ENCODE measurements at places on chromosomes 6 and 20.

DNA sequence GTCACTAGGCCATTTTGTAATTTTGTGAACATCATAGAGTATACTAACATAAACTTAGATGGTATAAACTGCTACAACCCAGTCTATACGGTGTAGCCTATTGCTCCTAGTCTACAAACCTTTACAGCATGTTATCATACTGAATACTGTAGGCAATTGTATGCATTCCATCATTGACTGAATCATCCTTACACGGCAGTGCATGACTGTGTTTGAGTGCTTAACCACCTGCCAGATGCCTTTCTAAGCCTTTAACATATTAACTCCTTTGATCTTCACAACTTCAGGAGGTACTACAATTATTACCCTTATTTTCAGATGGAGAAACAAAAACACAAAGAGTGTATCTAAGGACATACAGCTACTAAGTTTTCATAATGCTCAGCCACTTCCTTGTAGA lies 14.0 kb downstream of the DPPA5 start:
- DNase-seq = no peak

DNA sequence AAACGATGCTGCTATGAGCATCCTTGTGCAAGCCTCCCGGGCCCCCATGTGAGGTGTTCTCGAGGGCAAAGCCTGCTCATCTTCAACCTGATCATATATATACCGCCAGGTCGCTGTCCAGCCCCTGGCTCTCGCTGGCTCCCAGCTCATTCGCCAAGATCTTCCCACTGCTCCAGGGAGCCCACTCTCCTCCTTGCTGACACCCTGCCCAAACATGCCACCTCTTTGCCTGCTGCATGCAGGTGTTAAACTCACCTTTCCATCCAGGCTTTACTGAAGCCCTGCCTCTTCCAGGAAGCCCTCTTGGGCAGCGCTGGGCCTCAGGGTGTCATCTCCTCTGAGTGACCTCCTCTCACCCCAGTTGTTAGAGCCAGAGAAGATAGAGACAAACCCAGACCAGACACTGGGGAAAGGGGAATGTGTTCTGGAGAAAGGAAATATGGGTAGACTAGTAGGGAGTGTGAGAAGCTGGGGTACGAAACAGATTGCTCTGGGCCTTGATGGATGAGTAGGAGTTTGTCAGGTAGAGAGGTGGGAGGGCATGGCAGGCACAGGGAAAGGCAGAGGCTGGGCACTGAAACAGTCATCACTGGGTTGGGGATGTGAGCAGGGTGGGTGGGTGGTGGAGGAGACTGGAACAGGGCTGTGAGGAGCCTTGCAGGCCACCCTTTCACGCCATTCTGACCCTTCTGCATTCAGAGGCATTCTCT lies 1.2 kb upstream of the DLGAP4 start:
- no peak for DNase-seq

DNA sequence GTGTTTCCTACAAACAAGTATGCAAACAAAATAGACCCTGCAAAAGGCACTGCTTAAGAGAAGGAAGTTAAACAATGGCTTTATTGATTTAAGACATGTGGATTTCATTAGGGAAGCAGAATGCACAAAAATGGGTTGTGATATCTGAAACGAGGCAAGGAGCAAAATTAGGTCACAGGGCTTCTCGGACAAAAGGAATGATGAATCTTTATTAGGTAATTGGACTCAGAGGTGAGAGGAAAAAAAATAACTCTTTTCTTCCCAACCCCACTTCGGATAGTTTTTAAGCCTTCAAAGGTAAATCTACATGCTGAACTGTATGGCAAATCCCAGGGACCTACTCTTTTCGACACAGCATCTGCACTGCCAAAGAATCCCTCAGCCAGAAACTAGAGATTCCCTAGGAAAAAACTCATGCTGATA lies 183.0 kb upstream of the TAB2 start:
- no peak for DNase-seq

DNA sequence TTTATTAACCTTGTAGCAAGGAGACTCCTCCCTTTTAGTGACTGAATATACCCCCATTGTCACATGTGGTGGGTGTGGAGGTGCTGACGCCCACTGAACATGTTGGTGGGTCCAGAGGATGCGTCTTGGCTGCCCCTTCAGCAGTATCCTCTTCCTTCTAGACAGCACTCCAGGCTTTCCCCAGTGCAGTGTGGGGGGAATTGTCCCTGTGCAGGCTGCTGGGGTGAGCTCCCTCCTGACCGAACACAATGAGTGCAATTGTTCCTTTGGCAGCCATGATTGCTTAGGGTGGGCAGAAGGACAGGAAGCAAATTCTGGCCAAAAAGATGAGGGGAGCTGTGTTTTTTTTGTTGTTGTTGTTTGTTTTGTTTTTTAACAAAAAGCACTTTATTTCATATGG lies 209.3 kb upstream of the PDE10A start:
- DNase-seq = no peak

Measured in type B pancreatic cell (in vitro differentiated cells).